ENCODE measurements at places on chromosomes 6 and 20. TPM values are rescaled to one million over a fixed set of nuclear protein-coding genes. Genes with fewer than 3 reads are reported as not detected.

GRCh38 chr20:62027116-62027515, 38.6 kb downstream of the TAF4 start:
- no peak for DNase-seq

DNA sequence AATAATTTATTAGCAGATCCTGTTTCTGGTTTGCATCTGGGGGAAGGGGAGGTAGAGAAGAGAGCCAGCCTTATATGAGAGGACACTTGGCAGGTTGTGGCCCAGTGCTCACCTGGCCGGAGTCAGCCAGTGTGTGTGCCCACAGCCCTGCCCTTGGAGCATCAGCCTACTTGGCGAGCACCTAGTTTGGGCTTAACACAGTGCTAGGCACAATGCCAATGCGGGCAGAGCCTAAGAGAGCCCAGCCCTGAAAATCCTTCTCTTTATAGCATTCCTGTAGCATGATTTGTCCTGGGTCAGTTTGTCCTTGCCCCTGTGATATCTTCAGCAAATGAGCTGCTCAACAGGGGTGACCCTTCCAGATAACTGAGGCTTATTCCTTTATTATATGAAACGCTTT, 73.0 kb downstream of the SLX4IP start:
- DNase-seq: peak; percentile 70

Gene SRSF12
- not detected for total RNA-seq

Gene GJA10
- total RNA-seq: not detected

Gene PPIL6
- total RNA-seq: 8.8 TPM

Data from MG63 (cell line).